A673 (cell line): ENCODE measurements at places on chromosomes 2 and 18. TPM values are rescaled to one million over a fixed set of nuclear protein-coding genes. Genes with fewer than 3 reads are reported as not detected.

YIPF4 gene
- 39.9 and 40.7 TPM in 2 replicates for total RNA-seq

- DNase-seq: no peak
These were observed 37.2 kb downstream of the MIB1 start for GRCh38 chr18:21777814-21778213.

- no peak for DNase-seq
These were observed 120.0 kb upstream of the FHL2 start for GRCh38 chr2:105518897-105519296.

CPS1 gene
- 0.62 and 1.5 TPM in 2 replicates for total RNA-seq

ITGB6 gene
- total RNA-seq: not detected in 2 replicates

DNER gene
- total RNA-seq: 8.4 and 9.2 TPM in 2 replicates

DNA sequence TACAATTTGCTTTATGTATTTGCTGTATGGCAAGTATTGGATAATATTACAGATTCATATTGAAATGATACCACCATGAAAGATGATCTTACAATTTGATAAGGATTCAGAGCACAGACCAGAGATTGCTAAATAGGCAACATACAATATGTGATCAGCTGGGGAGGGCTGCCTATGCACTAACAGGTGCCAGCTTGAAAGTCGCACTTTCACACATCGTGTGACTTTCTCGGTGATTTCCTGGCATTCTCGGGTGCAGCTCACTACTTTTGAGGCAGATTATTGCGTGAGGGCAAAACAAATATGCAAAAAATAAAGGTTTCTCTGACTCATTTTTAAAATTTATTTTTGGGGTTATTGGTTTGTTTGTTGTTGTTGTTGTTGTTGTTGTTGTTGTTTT, 36.0 kb downstream of the RBMS1 start:
- no peak for DNase-seq

NOSTRIN gene
- not detected in 2 replicates for total RNA-seq

CRYGD gene
- not detected in 2 replicates for total RNA-seq

SERPINB11 gene
- total RNA-seq: not detected in 2 replicates

GRCh38 chr18:58299936-58300335, 255.9 kb downstream of the NEDD4L start:
- no peak for DNase-seq

- DNase-seq: no peak
These were observed 625.3 kb upstream of the LRRTM4 start for GRCh38 chr2:78147466-78147865.

PIKFYVE gene
- total RNA-seq: 28.8 and 32.1 TPM in 2 replicates

VWA3B gene
- total RNA-seq: not detected in 2 replicates

DNA sequence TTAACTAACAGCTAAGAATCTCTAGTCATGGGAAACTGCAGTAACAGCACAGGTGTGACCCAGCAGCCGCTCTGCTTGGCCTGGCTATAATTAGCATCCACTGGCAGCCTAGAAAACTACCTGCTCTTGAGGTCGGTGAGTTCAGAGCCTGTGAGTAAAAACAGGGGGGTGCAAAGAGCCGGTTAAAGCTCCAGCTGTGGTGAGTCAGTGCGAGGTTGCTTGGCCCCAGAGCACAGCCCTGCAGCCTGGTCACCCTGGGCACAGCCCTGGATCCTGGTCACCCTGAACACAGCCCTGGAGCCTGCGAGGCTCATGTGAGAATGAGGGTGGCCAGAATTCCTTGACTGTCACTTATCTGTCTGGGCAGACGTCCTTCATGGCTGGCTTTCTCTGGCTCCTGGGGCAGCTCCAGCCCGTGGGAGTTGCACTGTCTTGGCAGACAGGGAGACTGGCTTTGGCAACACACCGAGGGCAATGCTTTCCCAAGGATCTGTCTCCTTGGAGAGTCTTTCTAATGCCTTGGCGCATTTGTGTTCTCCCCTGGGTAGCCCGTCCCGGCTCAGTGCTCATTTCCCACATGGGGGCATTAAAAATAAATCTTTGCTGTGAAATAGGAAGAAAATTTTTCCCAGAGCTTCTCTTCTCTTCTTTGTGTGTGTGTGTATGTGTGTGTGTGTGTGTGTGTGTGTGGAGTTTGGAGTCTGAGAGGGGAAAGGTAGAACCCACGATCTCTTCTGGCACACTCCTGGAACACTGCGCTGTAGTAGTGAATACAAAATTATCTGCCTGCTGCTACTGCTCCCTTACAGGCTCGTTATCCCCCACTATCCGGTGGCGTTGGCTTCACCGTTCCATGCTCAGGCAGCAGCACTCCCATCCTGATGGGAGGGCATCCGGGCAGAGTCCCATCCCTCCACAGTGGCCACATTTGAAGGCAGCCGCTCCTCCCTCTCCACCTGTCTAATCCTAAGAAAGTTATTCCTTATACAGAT, 250.2 kb upstream of the MEX3C start:
- DNase-seq: no peak

DNA sequence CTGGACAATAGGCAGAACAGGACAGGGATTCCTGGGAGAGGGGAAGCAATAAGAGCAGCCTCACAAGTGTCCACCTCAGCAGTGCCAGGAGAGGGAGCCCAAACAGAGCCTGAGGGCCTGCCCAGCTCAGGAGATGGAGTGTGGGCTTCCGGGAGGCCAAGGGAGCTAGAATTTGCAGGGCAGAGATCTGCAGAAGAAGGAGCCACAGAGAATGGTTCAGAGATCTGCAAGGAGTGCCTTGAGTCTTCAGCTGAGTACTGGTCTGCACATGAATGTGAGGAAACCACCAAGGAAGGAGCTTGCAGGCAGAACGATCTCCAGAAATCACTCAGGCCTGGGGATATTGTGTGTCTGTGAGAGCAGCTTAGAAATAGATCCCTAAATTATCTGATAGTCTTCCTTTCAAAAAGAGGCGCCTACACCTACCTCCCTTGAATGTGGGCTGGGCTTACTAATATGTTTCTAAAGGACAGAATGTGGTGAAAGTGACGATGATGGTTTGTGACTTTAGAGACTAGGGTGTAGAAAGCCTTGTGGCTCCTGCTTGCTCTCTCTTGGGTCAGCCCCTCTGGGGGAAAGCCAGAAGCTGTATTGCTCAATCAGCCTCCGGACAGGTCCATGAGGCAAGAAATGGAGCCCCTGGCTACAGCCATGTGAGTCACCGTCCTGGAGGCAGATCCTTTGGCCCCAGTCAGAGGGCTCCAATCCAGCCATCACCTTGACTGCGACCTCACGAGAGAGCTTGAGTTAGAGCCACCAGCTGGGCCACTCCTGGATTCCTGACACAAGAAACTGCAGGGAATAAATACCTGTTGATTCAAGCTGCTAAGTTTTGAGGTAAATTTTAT, 7.6 kb upstream of the LPIN1 start:
- peak; percentile 60 for DNase-seq

IL1RL1 gene
- not detected in 2 replicates for total RNA-seq

DNA sequence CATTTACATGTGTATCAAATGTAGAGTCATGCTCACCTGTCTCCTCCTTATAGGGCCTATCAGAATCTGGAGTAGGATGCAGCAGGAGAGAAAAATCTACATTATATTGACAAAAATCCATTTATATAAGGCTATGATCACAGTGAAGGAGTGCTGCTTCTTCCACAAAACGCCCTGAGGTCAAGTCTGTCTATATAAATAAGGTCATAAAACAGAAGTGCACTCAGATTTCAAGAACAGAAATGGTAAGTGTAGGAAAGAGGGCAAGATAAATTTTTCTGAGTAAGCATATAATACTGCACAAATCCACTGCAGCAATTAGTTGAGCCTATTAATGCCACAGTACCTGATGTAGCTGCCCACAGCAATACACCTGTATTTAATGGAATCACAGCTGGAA, 51.8 kb downstream of the COL5A2 start:
- no peak for DNase-seq

GRCh38 chr2:130807659-130808385, 28.9 kb upstream of the ARHGEF4 start:
- no peak for DNase-seq

NDUFV2 gene
- 154 and 161 TPM in 2 replicates for total RNA-seq

GRCh38 chr18:8801263-8801901, 96.0 kb downstream of the MTCL1 start:
- no peak for DNase-seq

SP140 gene
- 0.32 and 1.0 TPM in 2 replicates for total RNA-seq

GRCh38 chr2:159454185-159454584, 162.2 kb downstream of the BAZ2B start:
- no peak for DNase-seq

- DNase-seq: no peak
These were observed 26.4 kb downstream of the SLC4A1AP start for GRCh38 chr2:27690052-27690451.

GRCh38 chr2:23776021-23776420, 150.9 kb downstream of the ATAD2B start:
- no peak for DNase-seq

LCT gene
- total RNA-seq: 0.37 and 0.39 TPM in 2 replicates

- no peak for DNase-seq
These were observed 3.4 kb downstream of the EML4 start for GRCh38 chr2:42172566-42172965.

ALPI gene
- not detected in 2 replicates for total RNA-seq

ANKRD62 gene
- total RNA-seq: not detected in 2 replicates

- no peak for DNase-seq
These were observed 30.9 kb downstream of the MREG start for GRCh38 chr2:215982465-215982875.

GRCh38 chr2:74070991-74071390, 76.7 kb downstream of the BOLA3 start:
- no peak for DNase-seq

GRCh38 chr18:36402765-36403396, 105.4 kb downstream of the FHOD3 start:
- DNase-seq: no peak

SLC35F5 gene
- 26.2 and 28.0 TPM in 2 replicates for total RNA-seq
